RPMI7951 (cell line): ENCODE measurements at places on chromosomes 4 and X. TPM values are rescaled to one million over a fixed set of nuclear protein-coding genes. Genes with fewer than 3 reads are reported as not detected.

GRCh38 chr4:40317916-40318658 lies 17.0 kb upstream of the CHRNA9 start:
- peak; percentile 52 for DNase-seq

- peak; percentile 54 for DNase-seq
Observed at GRCh38 chr4:158008551-158009218, 164.1 kb downstream of the GASK1B start.

DNA sequence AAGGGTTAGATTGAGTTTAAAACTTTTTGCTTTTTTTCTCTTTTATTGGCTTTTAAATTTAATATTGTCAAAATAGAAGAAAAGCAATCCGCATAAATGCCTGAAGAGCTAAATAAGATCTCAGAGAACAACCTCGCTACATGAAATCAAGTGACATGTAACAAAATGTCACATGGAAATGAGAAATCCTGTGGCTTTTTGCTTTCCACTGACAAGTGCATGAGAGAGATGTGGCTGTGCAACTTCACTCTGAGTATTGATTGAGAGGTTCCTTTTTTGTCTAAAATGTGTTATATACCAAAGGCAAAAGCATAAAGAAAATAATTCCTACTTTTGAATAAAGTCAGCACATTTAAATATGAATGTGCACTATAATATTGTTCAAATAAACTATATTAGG lies 263.5 kb downstream of the MAPK10 start:
- DNase-seq, result no peak

DNA sequence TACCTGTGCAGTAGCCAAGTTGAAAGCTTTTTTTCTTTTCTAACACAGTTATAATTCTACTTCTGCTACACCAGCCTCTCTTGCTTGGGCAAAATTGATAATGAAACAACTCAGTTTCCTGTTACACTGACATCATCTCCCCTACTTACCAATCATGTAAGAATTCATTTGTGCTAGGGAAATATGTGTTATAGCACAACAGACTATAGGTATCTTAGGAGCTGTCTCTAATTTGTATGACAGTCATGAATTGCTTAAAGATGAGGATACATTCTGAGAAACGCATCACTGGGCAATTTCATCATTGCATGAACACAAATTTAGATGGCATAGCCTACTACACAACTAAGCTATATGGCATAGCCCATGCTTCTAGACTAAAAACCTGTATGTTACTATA lies 246.3 kb upstream of the ANKRD50 start:
- DNase-seq, result no peak

- no peak for DNase-seq
Observed at GRCh38 chr4:54395013-54395527, 166.0 kb downstream of the PDGFRA start.

DNA sequence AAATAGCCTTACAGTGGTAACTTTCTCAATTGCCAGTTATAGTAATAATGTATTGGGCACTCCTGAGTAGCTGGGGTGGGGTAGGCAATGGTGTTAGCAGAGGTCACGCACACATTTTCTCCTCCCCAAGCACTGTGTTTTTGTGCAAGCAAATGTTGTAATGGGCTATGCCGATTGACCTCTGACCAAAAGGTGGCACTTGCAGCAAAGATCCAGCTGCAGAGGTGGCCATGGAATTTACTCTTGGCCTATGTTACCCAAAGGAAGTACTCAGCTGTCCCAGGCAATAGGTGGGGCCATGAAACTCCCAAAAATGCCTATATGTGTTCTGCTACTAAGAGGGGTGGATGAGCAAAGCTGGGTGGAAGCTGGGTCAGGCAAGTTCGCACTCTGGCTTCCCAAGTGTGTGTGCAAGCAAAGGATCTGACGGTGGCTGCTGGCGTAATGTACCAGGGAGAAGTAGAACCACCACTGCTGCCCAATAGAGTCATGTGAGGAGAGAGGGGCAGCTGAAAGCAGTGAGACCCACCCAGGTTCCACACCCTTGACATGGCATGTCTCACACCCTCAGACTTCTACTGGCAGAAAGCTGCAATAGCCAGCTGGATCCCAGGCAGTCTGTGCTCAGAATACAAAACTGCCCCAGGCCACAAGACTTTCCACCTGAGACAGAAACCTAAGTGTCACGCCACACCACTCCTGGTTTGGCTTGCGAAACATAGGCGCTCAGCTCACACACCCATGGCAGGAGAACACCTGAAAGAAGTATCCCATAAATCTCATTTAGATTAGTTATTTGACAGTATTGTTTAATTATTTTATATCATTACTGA lies 353.3 kb upstream of the EMCN start:
- DNase-seq, result no peak

- DNase-seq, result no peak
Observed at GRCh38 chr4:169260217-169260866, 10.4 kb downstream of the SH3RF1 start.

GRCh38 chrX:110734894-110735541 lies 60.6 kb downstream of the CHRDL1 start:
- peak; percentile 87 for DNase-seq

GRCh38 chr4:184979461-184980124 lies 38.7 kb upstream of the HELT start:
- DNase-seq, result no peak

GRCh38 chrX:100408713-100409609 lies 1.1 kb downstream of the PCDH19 start:
- no peak for DNase-seq

DNA sequence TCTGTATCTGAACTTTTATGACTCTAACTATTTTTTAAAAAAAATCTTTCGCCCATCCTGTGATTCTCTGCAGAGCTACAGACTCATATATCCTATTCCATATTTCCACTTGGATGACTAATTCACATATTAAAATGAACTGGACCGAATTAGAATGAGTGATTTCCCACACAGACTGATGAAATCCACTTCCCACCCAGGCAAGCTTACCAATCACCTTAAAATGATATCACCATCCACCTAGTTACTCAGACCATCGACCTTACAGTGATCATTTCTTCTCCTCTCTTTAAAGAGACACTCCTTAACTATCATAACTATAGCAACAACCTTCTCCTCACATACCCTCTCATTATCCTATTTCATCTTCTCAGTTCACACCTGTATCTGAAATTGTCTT lies 34.1 kb upstream of the GUCY1B1 start:
- no peak for DNase-seq

- DNase-seq, result peak; percentile 5
Observed at GRCh38 chr4:13159041-13159620, 325.0 kb downstream of the RAB28 start.

GRCh38 chr4:2024683-2025082 lies 15.9 kb upstream of the NELFA start:
- DNase-seq, result no peak

DNA sequence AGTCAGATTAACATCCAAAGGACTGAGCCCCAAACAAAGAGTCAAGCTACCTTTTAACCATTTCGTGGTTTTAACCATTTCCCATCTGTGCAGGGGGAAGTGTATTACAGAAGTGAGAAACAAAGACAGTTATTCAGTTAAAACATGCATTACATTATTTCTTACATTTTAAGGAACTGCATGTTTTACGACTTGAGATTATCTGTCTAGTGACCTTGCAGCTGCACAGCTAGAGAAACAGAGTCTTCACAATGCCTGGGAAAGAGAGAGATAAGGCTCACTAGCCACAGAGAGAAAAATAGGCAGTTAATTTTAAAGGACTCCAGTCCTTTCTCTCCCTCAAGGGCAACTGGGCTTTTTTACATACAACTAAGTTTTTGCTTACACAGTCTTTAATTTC lies 48.7 kb upstream of the KLHL4 start:
- no peak for DNase-seq

DNA sequence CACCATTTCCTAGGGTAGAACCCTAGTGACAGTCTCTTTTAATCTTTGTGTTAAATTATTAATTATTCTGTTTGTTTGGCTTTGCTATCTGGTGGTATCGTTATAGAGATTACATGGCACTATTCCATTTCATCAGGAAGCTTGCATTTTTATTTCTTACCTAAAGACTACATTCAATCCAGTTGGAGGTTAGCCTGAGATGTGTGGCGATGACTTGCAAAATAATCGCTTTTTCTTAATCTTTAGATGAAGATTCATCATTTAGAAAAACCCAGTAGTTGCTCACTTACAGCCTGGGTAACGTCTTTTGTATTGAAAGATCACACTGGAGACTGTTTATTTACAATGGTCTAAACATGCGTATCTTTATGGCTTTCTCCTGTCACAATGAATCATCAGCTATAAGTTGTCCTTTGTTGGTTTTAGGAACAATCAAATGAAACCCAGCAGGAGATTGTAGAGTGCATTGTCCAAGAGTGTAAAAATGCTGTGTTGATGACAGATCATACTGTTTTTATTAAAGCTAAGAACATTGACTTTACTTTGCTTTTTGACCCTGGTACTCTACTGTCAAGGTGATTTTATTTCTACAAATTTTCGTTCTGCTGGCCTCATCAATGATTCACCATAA lies 281.7 kb upstream of the PITX2 start:
- DNase-seq, result no peak

- DNase-seq, result peak; percentile 81
Observed at GRCh38 chr4:48093991-48094416, 40.0 kb downstream of the TXK start.

- DNase-seq, result peak; percentile 95
Observed at GRCh38 chr4:53306729-53307128, 59.1 kb downstream of the SCFD2 start.

GRCh38 chr4:137116144-137116543 lies 416.1 kb downstream of the PCDH18 start:
- no peak for DNase-seq

DNA sequence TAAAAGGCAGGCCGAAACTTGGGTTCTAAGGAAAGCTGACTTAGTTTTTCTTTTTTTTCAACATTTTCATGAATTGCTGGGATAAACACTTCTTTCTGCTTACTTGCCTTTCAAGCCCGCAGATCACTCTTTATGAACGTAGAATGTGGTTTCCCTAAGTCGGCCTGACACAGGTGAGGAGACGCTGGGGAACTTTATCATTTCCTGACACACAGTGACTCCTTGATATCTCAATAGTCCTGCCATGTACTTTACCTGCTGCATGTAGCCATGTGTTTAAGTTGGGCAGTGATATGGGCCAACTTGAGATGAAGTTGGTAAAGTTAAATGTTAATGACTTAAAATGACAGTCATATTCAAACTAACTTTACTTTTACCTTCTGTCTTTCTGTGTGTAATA lies 26.6 kb upstream of the SNCA start:
- DNase-seq, result no peak

- DNase-seq, result no peak
Observed at GRCh38 chr4:82481506-82481840, 51.1 kb downstream of the ENOPH1 start.

DNA sequence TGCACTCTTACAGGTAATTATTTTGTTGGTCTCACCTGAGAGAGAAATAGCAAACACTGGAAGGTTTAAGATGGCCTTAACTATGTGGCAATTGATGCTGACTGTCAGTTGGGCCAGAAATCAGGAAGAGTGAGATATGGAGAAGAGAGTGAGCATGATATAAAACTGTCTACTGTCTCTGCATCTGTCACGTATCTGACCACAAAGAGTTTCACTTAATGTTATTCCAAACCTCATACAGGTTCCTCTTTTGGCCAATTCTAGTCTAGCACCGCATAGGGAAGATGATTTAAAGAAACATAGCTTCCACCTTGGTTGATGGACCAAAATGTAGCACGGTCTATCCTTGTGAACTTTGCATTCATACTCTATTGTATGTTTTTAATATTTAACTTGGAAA lies 381.0 kb upstream of the BOD1L1 start:
- no peak for DNase-seq

DNA sequence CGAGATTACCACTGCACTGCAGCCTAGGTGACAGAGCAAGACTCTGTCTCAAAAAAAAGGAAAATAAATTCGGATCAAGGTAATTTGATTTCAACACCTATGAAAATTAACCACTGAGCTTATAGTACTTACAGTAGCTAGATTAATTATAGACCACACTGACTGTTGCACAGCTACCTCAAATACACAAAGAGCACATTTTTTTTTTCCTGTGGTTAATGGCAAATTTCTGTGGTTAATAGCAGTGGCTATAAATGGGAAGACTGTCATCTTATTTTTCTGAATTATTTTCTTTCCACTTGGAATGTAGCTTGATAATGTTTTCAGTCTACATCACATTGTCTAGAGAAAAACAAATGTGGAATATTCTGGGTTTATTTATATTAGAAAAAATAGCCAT lies 1661.6 kb upstream of the PCDH7 start:
- DNase-seq, result no peak

GRCh38 chr4:185221491-185221890 lies 12.1 kb downstream of the SNX25 start:
- no peak for DNase-seq

DNA sequence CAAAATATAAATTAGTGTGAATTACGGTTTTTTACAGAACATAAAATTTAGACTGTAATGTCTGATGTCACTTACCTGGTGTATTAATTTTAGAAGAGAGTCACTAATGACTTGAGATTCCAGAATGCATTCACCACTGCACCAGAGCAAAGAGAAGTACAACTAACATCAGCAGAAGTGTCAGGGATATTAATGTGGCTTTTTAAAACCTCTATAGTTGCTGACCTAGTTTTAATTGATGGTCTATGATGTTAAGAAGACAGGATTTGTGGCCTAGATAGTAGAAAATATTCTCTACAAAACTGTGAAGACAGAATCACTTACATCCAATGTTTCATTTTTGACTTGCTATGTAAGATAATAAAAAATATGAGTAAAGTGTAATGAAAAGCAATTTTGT lies 1181.6 kb downstream of the RAPGEF2 start:
- DNase-seq, result no peak

- no peak for DNase-seq
Observed at GRCh38 chrX:118448273-118448783, 47.3 kb upstream of the DOCK11 start.

DNA sequence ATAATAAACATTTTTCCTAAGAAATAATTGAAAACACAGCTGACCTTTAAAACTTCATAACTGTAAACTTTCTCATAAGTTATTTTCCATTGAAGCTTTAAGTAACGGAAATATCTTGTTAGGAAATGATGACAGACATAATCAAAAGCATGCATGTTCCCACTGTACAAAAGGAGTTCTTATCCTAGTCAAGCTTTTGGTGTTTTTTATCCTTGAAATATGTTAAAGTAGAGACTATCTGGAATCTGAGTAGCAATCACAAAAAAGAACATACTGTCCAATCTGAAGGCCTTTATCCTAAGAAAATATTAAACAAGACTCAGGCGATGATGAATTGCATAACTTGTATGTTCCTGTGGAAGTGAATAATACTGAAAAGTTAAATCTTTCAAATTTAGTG lies 14.4 kb downstream of the GEMIN8 start:
- DNase-seq, result no peak

DNAAF6 gene
- total RNA-seq, result not detected in 2 replicates

MND1 gene
- 27.2 and 36.0 TPM in 2 replicates for total RNA-seq

SYTL5 gene
- 4.2 and 4.3 TPM in 2 replicates for total RNA-seq

XAGE2 gene
- total RNA-seq, result not detected in 2 replicates

LGI2 gene
- total RNA-seq, result not detected in 2 replicates

RAB39B gene
- 0.10 and 0.48 TPM in 2 replicates for total RNA-seq

SPANXD gene
- 4.4 and 7.6 TPM in 2 replicates for total RNA-seq

SAT1 gene
- total RNA-seq, result 82.5 and 97.9 TPM in 2 replicates

ZNF81 gene
- total RNA-seq, result 4.2 and 4.7 TPM in 2 replicates

RIPPLY1 gene
- not detected in 2 replicates for total RNA-seq

ZNF41 gene
- total RNA-seq, result 15.1 and 15.3 TPM in 2 replicates

CHRDL1 gene
- 35.4 and 35.6 TPM in 2 replicates for total RNA-seq

OCIAD1 gene
- 104 and 139 TPM in 2 replicates for total RNA-seq

MAOB gene
- total RNA-seq, result not detected in 2 replicates
